Vagina (tissue), 2 donors: ENCODE measurements at places on chromosomes 4 and X.

DNA sequence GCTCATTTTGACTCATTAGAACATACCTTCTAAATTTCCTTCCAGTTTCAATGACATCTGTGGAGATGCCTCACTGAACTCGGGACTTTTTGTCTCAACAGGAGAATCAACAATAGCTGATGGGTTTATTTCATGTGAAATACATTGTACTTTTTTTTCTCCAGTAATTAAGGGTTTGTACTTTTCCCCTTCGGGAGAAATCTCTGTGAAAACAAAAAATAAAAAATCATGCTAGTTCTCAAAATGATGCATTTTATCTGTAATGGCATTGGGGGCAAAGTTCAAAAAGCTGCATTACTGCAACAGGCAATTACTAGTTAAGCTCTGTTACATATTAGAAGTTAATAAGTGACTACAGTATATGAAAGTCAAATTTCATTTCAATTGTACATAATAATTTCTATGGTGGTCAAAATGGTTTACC lies 167.3 kb upstream of the SH3RF1 start:
- no peak for DNase-seq

DNA sequence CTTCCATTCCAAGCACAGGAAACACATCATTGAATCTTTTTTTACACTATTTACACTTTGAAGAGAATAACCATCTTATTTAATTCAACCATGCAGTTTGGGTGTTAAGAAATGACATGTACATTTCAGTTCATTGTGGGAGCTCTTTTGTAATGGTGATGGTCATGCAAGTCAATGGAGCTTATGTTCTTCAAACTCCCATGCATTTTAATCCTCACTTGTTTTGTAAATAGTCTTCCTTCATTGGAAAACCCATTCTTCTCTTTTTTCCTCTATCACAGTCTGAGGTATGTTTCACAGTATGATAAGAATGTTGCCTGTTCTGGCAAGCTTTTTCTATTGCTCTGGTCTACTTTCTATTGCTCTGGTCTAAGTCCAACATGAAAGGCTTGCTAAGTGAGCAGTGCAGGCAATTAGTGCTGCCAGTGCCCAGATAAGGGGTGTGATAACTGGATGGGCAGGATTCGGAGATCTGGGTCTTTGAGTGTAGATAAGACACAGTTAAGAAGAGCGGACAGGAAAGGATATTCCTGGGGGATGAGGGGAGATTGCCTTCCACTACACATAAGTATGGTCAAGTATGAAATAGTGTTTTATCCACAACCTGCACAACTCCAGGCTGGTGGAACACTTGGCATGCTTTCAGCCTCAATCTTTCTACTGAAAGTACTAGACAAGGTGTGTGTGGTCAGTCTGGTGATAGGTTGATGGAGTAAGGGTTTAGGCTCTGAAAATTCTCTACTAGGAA lies 17.1 kb downstream of the AFP start:
- DNase-seq, result no peak

DNA sequence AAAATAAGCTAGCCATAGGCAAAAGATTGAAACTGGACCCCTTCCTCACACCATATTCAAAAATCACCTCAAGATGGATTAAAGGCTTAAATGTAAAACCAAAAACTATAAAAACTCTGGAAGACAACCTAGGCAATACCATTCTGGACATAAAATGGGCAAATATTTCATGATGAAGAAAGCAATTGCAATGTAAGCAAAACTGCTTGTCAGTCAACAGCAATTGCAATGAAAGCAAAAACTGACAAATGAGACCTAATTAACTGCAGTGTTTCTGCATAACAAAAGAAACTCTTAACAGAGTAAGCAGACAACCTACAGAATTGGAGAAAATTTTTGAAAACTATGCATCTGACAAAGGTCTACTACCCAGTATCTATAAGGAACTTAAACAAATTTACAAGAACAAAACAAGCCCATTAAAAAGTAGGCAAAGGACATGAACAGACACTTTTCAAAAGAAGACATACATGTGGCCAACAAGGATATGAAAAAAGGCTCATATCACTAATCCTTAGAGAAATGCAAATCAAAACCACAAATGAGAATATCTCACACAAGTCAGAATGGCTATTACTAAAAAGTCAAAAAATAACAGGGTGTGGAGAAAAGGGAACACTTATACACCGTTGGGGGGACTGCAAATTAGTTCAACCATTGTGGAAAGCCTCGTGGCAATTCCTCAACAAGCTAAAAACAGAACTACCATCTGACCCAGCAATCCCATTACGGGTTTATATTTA lies 46.7 kb downstream of the CFAP299 start:
- DNase-seq, result no peak

DNA sequence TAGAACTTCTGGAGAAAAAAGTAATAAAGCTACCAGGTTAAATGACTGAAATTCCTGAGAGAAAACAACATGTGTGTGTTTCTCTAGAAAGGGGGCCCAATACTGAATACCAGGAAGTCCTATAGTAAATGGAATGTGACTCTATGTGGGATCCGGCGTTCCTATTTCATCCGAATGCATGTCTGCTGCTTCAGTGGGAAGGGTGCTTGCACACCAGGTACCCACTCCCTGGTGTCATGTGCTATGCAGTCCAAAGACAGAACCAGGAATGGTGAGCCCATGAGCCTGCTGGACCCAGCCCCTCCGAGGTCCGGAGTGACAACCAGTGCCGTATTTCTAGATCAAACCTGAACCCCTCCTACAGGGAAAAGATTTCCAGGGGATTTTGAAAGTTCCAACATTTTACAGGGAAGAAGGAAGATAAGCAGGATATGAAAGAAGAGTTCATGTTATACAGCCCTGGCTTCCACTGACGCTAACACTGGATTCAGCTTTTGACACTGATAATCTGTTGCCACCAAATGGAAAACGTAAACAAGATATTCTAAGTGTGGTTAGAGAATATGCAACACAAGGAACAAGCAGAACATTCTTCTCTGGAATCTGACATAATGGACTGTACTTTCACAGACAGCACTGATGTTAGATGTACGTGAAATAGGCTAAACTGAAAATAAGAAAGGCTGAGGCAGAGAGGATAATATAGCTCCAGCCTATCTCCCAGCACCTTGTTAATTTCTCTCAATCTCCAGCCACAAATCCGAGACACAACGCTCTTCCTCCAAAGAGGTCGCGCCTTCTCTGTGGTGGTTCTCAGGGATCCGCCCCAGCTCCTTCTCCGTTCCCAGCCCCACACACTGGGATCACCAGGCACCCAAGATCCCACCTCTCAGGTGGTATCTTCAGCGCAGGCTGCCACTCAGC lies 725 bp upstream of the CXCL1 start:
- DNase-seq, result no peak

- peak; percentile 70 for DNase-seq
Measured at GRCh38 chrX:152641996-152642395, 4.3 kb downstream of the GABRQ start.

GRCh38 chr4:42302348-42302747 lies 94.9 kb upstream of the SHISA3 start:
- DNase-seq, result no peak

GRCh38 chrX:31589503-31589902 lies 517.7 kb upstream of the FTHL17 start:
- DNase-seq, result no peak

DNA sequence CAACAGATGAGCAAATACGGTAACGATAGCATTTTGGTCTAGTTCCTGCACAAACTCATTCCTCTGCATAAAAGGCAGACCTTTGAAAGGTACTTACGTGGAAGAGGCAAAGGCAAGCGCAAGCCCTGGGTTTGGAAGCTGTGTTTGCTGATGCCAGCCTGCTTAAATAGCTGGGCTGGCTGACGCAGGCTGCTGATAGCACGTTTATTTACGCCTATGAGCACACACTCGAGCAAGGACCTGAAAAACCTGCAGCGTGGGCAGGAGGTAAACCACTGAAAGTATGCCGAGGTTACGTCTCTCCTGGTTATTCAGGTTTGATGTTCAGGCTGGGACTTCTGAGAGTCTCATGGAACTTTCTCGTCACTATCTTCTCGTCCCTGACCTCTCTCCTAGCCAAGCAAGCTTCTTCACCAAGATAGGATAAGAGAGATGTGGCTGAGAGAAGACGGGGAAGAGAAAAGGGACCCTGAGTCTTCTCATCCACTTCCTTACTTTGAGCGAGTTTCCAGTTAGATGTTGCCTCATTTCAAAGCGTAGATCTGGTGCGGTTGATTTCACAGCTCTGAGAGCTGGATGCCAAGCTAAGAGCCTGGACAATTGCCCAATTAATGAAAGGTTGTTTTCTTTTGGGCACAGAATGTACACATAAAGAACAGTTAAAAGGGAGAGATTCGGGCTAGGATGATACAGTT lies at the start of gene HOPX:
Gene HOPX, minus strand, starts transcription at position 139 of the 695 bp plus-strand sequence. CDS start 23,480 bp downstream, outside the sequence.
- no peak for DNase-seq

DNA sequence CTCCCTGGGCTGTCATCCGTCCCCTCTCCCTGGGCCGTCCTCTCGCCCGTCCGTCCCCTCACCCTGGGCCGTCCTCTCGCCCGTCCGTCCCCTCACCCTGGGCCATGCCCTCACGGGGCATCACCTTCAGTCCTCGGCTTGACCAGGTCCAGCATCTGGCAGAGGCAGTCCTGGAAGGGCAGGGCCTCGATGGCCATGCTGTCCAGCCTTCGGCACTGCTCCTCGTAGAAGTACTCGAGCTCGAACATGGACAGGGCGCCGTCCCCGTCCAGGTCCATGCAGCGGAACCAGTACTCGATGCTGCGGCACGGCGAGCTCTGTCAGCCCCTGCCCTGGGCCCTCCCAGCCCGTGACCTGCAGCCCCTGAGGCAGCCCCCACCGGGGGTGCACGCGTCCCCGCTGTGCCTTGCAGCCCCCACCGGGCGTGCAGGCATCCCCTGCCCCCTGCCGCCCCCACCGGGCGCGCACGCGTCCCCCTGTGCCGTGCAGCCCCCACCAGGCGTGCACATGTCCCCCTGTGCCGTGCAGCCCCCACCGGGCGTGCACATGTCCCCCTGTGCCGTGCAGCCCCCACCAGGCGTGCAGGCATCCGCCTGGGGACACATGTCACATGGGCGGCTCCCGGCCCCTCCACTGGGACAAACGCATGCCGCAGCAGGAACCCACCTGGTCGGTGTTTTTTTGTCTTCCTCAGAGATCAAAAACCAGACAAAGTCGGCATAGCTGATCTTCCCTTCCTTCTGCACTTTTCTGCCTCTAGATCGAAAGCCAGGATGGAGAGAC lies 22.2 kb upstream of the GTPBP6 start:
- DNase-seq, result no peak

DNA sequence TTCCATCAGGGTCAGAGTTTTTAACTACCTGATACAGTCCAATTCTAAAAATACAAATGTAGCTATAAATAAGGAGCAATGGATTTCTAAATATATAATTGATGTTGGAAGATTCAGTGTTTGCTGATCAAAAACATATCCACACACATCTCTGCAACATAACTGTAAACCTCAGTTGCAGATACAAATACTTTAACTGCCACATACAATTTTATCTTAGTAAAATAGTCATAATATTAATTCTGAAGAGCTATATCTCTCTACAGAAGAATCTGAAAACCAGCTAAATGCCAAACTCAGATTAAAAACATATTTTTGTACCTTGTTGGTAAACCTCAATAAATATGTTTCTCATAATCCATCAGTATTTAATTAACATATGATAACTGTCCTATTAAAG lies 674.3 kb upstream of the INTU start:
- DNase-seq, result no peak

- no peak for DNase-seq
Measured at GRCh38 chr4:11299016-11299415, 129.7 kb downstream of the HS3ST1 start.

DNA sequence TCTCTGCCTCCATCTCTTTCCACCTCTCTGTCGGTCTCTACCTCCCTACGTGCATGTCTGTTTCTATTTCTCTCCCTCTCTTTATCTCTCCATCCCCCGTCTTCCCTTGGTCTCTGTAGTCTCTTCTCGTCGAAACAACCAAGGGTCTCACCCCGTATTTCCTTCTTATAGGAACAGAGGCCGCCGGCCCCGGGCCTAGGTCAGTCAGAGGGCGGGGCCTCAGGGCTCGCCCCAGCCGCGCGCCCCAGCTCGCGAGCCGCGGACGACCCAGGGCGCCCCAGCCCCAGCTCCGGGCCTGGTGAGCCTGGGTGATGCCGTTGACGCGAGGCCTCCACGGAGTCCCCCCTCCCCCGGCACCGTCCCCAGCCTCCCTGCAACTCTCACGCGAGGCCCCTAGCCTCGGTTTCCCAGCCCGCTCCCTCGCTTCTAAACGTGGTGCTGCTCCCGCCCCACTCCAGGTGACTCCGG lies 6.6 kb downstream of the TIMM17B start:
- DNase-seq, result no peak

GRCh38 chrX:77441479-77441878 lies 5.7 kb upstream of the FGF16 start:
- DNase-seq, result no peak

DNA sequence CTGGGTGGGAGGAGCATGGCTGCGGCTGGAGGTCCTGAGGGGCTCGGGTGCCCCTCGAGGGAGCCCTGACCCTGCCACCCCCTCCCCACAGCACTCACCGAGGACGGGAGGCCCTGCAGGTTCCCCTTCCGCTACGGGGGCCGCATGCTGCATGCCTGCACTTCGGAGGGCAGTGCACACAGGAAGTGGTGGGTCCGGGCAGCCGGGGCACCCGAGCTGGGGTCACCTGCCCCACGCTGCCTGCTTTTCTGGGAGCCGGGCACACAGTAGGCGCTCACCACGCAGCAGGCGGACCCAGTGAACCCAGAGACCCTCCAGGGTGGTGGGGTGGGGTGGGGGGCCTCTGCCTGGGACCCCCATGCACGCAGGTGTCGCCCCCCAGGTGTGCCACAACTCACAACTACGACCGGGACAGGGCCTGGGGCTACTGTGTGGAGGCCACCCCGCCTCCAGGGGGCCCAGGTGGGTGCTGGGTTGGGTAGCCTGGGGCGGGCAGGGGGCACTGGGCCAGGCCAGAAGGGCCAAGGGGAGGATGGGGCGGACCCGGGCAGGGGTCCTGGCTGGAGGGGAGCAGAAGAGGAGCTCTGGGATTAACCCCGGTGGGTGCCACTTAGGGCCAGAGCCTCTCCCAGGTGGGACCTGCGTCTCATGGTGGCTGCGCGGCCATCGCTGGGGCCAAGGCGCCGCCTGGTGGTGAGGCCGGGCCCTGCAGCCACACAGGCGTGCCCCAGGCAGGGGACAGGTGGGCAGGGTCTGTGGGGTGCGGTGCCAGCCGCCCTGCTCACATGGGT lies 1.4 kb downstream of the HGFAC start:
- DNase-seq, result no peak

DNA sequence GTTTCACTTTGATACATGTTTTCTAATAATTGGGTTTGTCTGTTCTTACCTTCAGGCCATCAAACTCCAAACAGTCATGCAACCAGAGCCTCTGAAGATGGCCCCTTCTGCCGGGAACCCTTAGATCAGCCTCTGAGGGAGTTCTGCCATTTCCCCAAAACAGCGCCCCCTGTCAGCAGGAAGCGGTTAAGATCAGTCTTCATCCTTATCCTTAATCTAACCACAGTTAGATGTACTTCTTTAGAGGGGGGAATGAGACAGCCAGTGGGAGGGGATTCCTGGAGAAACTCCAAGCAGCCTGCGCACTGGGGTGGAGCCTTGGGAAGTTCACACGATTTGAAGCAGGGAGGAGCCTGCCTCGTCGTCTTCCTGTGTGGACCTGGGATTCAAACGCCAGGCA lies 185.4 kb downstream of the INPP4B start:
- no peak for DNase-seq
